ENCODE measurements at places on chromosomes 1 and 21.

DNA sequence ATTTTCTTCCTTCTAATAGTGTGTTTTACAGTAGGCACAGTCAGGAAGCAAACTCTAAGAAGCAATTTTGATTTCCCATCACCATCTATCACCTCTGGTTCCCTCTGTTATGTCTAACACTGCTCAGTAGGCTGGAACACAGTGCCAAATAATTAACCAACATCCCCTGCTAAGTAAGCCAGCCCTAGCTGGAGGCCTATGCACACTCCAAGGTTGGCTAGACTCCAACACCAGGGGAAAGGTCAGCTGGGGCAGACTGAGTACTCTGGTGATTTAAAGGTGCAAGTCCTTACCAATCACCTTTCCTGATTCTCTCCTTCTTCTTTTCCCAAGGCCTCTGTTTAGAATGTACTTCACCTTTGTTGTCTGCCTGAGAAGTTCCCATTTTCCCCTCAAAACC lies 46.5 kb upstream of the BEND5 start:
- no peak for DNase-seq

GRCh38 chr1:157099633-157100009 lies at the start of gene ETV3L:
TSS of gene ETV3L (minus strand) at chr1:157099808. CDS start at chr1:157099523, 285 bp downstream.
- DNase-seq = no peak

GRCh38 chr1:241695246-241696171 lies 43.4 kb downstream of the WDR64 start:
- no peak for DNase-seq

DNA sequence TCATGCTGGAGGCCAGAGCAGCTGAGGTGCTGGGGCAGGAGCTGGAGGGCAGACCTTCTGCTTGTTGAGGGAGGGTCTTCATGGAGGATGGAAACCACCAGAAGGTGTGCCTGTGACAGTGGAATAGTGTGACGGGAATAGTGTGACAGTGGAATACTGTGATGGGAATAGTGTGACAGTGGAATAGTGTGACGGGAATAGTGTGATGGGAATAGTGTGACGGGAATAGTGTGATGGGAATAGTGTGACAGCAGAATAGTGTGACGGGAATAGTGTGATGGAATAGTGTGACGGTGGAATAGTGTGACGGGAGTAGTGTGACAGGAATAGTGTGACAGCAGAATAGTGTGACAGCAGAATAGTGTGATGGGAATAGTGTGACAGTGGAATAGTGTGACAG lies 325.1 kb downstream of the HHAT start:
- peak; percentile 6 for DNase-seq
